ENCODE measurements at places on chromosomes 1 and 21.

DNA sequence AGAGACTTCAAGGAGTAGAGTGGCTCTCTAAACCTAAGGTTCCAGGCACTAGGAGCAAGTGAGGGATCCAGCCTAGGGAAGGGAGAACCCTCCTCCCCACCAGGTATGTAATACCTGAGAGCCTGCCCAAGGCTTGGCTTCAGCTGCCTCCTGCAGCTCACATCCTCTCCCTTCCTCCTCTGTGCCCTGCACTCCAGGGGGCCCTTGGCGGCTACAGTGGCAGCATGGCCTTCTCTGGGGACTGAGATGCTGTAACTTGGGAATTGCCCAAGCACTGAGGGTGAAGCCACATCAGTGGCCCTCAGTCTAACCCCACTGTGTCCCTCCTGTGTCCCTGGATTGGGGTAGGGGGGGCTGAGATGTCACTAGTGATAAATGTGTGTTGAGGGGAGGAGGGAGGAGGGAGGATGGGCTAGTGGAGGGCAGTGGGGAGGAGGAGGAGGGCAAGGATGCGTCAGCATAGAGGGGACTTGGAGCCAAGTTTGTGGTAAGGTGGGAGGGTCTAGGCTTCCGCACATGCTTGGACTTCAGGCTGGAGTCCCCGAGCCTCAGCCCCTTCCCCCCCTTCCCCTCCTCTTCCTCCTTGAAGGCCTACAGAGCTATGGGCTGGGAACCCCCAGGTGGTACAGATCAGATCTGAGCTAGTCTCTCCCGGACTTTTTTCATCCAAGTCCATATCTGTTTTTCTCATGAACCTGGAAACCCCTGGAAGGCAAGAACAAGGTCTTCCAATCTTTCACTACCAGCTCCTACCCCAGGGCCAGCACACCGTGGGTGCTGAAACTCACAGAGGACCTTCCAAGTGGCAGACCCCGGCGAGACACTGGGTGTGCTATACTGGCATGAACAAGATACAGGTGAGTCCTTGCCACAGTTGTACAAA, 17.5 kb downstream of the COL9A2 start:
- no peak for DNase-seq

DNA sequence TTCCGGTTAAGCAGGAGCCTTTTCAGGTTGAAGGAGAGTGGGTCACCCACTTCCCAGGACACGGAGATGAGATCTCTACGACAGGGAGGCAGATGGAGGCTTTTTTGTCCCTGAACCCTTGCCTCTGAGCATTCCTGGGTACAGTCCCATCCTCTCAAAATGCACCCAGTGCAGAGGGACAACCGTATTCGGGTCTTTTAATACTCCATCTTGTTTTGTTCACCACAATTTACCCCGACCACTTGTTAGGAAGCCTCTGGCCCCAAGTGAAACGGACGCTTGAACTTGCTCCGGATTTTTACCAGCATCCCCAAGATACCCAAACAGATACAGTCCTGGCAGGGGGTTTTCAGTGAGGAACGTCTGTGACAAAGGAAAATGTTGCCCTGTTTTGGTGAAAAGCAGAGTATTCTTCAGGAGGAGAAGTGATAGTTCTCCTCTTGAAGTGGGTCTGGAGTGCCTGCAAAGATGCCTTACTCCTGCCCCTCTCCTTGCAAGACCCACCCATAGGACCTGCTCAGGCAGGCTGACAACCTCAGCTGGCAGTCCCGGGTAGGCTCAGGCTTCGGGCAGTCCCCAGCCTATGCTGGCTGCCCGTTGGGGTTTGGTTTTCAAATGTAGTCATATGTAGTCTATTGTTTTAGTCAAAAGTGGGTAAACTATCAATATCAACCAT, 669 bp upstream of the ARL8A start:
- no peak for DNase-seq

DNA sequence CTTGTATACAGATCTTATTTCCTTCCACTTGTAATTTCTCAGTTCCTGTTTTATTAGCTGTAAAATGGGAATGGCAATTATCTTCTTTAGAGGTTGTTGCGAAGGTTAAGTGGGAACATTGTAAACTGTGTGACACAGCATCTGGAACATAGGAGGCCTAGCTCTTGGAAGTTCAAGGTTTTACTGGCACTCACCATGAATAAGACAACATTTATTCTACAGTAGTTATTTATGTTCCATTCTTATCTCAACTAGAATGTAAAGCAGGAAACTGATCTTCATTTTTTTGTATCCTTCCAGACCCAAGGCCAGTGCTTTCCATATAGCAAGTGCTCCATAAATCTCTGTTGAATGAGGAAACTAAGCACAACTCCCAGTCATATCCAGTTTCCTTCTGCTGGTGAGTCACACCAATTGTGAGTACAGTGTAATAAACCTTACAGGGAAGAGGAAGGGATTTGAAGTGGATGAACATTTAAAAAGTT, 1.4 kb downstream of the BCL10 start:
- no peak for DNase-seq

DNA sequence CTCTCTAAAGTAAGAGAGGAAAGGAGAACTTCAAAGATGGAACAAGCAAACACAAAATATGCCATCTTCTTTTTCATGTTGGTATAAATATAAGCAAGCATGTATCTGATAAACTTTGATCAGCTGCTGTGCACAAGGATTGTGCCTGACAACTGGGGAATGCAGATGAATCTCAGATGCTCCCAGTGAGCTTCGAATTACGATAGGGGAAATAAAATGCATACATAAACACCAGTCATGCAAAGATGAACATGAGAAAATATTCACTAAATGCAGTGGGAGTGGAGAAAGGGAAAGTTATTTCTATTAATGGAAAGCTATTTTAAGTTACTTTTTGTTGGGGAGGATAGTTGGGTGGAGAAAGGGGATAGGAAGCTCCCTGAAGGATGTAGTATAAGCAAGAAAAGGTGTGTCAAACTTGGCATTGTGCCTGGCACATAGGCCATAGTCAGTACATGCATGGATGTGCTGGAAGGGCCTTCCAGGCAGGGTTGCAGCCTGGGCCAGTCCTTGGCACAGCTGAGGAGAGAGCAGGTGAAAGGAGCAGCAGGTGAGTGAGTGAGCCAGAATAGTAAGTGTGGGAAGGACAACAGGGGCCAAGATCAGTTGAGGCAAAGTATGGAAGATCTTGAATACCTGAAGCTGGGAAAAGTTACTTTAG, 57.8 kb upstream of the PGD start:
- no peak for DNase-seq

DNA sequence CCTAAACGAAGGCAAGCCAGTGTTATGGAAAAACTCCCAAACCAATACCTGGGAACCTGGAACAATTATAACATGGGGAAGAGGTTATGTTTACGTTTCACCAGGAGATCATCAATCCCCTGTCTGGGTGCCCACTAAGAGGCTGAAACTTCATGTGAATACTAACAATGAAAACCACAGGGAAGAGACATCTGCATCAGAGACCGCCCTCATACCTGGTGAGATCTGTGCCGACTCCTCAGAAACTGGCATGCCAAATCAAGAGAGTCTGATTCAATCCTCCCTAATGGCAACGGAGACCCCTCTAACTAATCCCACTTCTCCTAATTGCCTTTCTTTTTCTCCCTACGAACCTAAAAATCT, 163.2 kb downstream of the IER5 start:
- DNase-seq, result no peak

DNA sequence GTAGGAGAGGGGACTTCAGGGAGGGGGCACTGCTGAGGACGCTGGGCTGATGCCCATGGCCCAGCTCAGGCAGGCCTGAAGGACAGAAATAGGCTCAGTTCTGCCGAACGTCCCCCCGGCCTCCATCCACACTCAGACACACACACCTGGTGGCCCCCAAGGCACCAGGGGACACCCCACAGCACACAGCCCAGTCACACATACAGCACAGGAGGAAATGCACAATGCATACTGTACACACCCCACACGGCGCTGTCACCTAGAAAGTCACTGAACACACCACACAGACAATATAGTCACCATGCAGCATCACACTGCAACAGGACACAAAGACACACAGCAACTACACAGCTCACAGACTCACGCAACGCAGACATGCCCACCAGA, 562 bp downstream of the SYTL1 start:
- no peak for DNase-seq

- no peak for DNase-seq
Observed at GRCh38 chr21:25330266-25330665, 277.0 kb downstream of the MRPL39 start.

DNA sequence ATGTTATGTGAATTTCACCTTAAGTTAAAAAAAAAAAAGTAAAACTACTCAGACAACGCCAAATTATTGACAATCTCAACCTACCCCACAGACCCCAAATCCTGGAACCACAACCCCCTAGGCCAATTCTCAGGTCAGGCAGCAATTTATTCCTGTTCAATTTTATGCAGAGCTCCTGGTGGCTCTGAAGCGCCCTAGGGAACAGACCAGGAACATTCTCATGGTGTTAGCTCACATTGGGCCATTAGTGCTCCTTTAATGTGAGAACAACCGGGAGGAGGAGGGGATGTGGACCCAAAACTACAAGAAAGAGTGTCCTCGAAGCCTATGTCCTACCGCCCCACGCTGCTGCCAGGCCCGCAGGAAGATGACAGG, 403 bp upstream of the PSEN2 start:
- DNase-seq, result no peak

GRCh38 chr1:150563340-150564038, 14.3 kb downstream of the ADAMTSL4 start:
- no peak for DNase-seq

DNA sequence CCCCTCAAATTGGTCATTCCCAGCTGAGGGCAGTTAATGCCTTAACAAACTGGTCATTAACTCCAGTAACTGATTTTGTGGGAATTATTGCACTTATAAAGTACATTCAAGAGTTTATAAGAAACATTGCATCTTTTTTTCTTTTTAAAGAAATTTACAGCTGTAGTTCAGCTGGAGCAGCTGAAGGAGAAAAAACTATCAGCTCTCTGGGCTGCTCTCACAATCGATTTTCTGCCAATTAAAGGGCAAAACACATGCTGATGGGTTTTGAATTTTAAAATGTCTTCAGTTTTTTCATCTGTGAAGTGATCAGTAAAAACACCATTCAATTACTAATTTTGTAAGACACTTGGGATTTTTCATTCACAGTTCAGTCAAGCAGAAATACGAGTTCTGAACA, 74.7 kb downstream of the KIFAP3 start:
- no peak for DNase-seq

DNA sequence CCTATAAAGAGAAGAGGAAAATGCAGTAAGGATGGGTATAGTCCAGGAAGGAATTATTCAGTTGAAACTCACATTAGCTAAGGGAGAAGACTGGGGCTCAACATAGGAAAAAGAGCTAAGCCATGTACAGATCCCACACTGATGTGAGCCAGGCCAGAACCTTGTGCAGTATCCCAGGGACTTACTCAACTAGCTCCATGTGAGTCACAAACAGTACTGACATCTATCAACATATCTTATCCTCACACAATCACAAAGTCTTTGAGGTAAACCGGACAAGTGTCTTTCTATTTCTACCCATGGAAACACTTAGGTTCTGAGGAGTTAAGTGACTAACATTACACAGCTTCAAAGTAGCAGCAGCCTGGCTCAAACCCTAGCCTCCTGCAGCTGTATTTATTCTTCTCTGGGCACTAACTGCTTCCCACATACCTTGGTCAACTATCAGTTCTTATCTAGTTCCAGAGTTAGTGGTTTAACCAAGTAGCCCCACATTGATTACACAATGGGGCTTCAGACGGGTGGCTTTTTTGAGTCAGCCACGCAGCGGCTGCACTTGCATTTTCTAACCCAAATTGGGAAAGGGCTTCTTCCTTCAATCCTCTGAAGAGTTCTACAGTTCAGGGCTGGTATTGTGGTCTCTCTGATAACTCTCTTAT, 9.5 kb downstream of the CD5L start:
- no peak for DNase-seq

GRCh38 chr1:3714284-3714741, 37.9 kb upstream of the CCDC27 start:
- DNase-seq, result no peak

DNA sequence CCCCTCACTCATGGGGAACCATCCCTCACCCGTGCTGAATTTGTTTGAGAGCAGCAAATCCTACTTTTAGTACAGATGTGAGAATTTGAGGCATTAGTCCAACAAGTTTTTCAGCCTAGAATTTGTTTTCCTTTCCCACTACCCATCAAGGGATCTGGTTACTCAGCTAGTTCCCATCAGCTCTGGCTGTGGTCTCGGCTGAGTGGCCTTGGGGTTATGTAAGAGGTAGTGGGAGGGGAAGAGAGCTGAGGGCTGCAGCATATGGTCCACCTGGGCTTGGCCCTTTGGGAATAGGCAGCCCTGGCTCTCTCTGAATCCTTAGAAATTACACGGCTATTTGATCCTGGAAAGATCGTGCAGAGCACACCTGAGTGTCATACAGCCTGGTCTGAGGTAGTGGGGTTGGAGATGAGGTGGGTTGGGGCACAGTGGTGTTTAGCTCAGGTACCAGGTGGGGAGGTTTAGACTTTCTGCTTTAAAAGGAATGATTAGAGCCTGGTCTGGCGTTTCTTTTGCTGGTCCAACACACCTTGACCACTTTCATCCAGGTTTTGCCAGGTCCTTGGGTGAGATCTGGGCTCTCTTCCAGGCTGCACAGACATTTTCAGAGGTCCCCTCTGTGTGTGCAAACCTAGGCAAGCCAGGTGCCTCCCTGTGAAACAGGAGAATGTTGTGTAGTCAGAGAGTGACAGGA, 4.2 kb downstream of the GSTM4 start:
- DNase-seq, result no peak

DNA sequence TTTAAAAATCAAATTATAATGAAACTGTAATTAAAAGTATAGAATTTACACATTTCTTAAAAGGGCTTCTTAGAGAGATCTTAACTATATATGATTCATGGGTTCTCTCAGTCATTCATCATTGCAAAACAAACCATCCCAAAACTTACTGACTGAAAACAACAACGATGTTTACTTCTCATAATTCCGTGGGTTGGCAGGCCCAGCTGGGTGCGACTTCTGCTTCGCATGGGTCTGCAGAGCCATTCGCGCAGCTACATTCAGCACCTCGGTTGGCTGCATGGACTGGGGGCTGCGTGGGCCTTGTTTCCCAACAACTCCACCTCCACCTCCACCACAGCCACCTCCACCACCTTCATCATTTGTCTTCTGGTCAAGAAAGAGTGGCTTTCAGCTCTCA, 4.0 kb downstream of the SLAMF8 start:
- DNase-seq, result no peak

- DNase-seq, result no peak
Observed at GRCh38 chr1:243416495-243416894, 160.7 kb downstream of the SDCCAG8 start.

DNA sequence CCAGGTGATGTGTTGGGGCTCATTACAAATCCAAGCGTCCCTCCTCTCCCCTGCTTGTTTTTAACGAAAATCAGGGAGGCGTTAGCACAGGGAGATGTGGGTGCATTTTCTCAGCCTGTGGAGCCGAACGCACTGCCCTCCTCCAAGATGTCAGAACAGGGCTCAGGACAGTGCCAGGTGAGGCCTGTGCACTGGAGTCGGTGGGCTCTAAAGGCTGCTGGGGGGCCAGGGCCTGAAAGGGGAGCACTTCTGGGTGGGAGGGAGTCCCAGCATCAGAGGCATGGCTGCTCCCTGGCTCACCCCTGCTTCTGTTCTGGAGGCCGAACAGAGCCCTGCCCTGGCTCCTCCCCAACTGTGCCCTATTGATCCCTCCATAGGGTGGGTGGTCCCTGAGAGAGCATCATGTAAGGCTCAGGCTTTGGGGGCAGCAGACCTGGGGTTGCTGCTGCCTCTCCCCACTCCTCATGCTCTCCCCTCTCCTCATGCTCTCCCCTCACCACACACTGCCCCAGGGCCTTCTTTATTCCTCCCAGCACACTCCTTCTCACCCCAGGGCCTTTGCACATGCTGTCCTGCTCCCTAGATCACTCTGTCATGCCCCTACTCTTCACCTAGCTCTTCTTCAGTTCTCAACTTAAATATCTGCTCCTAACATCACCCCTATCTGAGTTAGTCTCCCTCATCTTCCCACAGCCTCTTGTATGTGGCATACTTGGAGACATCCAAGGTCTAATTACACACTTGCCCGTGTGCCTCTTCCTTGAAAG, 725.2 kb downstream of the PTPRU start:
- no peak for DNase-seq

Measured in epithelial cell of proximal tubule (primary cell).